ENCODE measurements at places on chromosomes 6 and 20.
A peak's percentile ranks its signal among the peaks of the same experiment; 100 is the strongest.

DNA sequence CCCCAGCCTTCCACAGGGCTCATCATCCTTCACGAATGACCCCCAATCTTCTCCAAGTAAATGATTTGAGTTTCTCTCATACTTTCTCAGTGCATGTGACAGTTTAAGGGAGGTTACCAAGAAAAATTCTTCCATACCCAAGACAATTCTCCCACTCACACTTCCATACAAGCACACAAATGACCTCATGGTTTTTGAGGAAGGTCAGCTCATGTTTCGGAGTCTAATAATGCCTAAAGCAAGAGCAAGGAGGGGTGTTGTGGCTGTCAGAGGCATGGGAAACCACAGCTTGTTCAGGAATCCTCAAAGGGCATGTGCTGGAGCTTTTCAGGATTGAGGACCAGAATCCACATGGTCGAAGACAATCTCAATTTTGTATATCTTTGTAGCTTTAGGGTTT lies 279.0 kb downstream of the MAFB start:
- DNase-seq: no peak

- peak; percentile 12 for DNase-seq
These were observed 131.8 kb downstream of the CFAP61 start for GRCh38 chr20:20184149-20184548.

DNA sequence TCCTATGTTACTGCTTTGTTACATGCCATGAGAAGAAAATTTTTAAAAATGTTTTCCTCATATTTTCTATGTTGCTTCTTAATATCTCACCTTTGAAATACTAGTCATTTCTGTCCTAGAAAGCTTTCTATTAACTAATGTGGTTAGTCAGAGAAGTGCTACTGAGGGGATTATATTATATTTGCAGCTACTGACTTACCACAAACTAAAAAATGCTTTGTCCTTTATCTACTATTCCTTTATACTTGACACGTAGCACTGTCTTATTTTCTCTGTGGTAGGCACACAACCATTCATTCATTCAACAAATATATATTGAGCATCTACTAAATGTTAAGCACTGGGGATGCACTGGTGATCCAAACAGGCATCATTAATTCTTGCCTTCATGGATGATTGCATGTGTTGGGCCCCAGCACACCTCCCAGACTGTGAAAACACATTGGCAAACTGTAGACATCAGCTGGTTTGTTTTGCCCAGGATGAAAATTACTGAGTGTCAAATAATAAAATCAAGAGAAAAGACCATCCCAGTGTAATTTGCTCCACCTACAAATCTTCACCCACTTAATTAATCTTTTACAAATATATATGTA lies 10.7 kb upstream of the MLIP start:
- DNase-seq: no peak

GRCh38 chr20:45538209-45538799 lies 978 bp downstream of the WFDC6 start:
- DNase-seq: no peak

DNA sequence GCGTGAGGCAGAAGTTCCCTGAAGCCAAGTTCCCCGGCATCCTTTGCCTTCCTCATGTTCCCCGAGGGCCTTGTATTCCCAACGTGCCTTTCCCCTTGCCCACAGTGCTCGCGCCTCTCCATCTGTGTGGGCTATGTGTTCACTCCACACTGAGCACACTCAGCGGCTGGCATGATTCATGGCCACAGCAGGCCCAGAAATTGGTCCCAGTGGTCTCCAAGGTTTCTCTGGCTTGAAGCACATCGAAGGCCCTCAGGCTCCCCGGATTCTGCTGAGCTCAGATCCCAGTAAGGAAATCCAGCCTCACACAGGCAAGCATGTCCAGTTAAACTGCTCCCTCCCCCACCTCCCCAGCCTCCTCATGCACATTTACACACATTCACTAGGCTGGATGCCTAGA lies 123.6 kb downstream of the ISM1 start:
- no peak for DNase-seq

- no peak for DNase-seq
These were observed 43.2 kb downstream of the LY86 start for GRCh38 chr6:6631534-6632276.

GRCh38 chr6:1608222-1609040 lies 1.3 kb upstream of the FOXC1 start:
- DNase-seq: peak; percentile 32

DNA sequence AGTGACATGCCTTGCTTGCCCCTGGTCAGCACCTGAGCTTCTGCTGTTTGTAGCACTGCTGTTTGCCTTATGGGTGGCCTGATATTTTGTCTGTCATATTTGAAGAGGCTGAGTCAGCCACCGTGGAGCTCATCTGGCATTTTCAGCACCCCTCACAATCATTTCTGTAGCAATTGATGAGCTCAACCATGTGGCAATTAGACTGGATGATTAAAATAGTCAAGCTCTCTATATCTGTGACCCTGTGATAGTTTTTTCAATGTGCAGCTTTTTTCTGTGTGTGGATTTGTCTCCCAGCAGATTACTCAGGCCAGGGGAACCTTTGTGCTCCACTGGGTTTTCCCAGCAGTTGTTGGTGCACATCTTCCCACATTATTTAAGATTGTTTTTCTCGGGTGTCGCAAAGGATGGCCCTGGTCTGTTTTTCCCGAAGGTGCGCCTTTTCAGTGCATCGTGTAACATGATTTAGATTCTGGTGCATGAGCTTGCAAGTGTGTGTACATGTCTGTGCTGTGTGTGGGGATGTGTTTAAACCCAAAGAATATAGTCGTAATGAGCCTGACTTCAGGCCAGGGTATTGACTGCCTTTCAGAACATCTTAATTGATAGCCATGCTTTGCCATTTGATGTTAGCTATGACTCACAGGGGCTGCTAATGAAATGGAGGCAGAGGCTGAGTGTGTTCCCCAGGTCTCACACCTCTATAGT lies 31.6 kb upstream of the GLP1R start:
- no peak for DNase-seq

GRCh38 chr20:61303675-61304074 lies 51.6 kb downstream of the CDH4 start:
- DNase-seq: no peak

DNA sequence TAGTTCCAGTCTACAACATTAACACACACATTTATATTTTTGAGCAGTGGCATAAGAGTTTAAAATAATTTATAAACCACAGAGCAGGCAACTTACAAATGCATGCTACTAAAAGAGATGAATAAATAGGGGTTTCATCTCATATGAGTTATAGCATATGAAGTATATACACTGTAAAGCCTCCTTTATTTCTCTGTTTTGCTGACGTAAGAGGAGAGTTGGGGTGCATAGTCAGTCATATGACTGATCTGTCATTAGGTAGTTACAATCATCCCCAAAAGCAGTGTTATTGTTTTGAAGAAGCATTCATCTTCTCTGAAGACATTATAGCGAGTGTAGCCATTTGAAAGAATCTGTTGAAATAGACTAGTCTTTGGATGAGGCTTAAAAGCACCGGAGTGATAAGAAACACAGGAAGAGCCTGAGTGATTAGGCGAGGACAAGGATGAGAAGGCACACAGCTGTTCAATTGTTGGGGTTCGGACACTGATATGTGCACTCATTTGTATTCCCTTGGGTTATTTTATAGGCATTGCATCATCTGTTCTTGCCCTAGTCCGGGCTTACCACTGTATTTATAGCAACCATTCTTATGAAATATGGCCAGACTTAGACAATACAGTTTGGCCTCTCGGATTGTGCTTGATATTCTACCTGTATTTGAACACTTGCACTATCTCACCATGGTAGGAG lies 325.7 kb downstream of the SAMD5 start:
- no peak for DNase-seq

DNA sequence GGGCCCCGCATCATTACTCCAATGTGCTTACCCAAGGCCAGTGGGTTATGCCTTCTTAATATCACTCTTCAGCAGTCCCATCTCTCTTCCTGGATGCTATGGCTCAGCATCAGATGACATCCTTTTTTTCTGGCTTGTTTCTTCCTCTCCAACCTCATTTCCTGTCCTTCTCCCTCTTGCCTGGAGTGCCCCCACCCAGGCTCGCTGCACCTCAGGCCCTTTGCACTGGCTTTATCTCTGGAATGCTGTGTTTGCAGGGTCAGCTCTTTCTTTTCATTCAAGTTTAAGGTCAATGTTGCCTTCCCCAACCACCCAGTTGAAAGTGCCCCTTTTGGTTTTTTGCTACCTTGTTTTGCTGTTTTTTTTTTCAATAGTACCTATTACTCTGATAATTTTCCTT lies 36.7 kb downstream of the CD40 start:
- no peak for DNase-seq

- no peak for DNase-seq
These were observed 33.7 kb upstream of the MEI4 start for GRCh38 chr6:77619114-77619513.

DNA sequence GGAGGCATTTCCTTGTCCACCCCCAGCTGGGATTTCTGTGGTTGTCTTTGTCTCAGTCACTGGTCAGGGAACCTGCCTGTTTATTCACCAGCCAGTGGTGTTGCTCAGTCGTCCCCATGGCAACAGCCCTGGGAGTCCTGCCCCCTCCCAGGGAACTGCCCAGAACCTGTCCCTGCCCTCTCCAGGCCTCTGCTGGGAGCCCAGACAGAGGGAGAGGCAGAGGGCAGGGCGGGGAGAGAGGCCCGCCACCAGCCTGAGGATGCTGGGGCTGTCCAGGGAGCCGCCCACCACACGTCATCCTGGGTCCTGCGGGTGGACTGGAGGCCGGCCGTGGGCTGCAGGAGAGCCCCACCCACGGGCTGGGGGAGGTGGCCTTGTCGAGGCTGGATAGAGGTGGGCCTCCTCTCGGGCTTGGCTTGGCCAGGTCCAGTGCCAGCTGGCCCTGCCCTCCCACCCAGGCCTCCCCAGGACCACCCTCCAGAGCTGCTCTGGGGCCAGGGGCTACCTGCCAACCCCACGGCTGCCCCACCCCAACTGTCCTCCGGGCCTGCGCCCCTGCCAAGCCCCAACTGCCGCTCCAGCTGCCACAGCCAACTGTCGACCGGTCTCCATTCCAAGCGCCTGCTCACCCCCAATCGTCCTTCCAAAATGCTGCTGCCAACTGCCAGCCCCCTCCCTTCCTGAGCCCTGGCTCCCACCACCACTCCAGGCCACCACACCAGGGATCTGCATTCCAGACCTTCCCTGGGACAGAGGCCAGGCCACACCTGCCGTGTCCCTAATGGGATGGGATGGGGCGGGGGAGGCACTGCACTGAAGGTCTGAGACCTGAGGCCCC lies 4.2 kb upstream of the ZBTB46 start:
- DNase-seq: peak; percentile 32

DNA sequence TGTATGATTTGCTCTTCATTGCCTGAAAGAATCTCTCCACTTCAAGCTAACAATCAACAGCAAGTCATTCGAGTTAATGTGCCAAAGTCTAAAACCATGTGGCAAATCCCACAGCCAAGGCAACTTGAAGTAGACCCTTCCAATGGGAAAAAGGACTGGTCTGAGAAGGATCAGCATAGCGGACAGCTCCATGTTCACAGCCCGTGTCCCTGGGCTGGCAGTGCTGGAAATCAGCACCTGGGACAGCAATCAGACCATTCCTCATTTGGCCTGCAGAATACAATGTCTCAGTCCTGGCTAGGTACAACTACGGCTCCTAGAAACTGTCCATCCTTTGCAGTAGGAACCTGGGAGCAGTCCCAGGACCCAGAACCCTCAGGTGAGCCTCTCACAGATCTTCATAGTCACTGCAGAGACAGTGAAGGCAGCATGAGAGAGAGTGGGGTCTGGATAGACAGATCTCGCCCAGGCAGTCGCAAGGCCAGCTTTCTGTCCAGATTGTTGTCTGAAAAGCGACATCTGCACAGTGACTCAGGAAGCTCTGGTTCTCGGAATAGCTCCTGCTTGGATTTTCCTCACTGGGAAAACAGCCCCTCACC lies 1.1 kb downstream of the GJA10 start:
- no peak for DNase-seq

DNA sequence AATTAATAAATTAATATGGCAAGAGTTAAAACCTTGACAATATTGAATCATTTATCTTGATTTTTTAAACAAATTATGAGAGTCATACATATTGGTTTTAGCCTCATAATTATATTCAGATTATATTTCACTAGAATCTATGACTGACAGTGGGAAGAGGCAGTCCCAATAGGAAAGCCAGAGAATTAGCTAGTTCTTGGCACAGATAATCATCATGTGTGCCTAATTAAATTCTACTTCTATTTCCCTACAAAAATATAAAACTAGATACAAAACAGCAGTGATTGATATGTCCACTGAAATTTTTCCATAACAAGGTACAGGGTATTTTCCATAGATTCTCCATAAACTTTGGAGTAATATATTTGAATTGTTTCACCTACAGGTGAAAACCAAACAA lies 38.6 kb downstream of the COL9A1 start:
- DNase-seq: no peak

- no peak for DNase-seq
These were observed 91.7 kb upstream of the ELOVL5 start for GRCh38 chr6:53440336-53440945.

DNA sequence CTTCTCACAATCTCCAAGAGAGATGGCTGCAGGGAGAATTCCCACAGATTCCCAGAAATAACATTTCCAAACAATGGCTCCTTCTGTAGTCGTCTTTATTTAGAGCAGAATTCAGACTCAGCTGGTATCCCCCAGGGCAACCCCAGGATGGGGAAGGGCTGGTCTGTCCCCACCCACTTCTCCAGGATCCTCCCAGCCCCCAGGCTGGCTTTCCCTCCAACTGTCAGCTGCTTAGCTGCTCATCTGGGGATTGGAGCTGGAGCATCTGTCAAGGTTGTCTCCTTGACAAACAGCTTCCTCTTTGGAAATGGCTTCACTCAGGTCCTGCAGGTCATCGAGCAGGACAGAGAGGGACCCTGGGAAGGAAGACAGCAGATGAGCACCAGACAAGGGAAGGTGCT lies 3.5 kb upstream of the PSORS1C2 start:
- no peak for DNase-seq

DNA sequence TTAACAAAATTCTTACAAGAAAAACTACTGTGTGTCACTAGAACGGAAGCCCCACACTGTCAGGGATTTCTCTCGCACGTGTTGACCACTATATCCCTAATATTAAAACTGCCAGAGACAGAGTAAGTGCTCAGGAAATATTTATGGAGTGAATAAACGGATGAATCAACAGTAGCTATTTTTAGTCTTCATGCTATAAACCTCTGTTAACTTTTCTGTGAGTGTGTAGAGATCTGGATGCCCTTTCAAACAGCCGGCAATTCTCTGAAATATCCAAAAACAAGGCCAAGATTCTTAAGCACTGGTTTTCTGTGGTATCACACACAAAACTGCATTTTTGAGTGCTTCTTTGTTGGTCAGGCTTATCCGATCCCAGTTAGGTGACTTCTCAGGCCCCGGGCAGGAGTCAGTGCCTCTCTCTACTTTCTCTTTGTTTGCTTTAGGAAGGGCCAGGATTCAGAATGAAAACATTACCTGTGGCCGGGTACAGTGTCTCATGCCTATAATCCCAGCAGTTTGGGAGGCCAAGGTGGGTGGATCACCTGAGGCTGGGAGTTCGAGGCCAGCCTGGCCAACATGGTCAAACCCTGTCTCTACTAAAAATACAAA lies 15.7 kb downstream of the ATP9A start:
- DNase-seq: no peak

Data from erythroblast (primary cell).